Activated CD4-positive, CD25-positive, alpha-beta regulatory T cell (primary cell): ENCODE measurements at places on chromosomes 2 and 18.

DNA sequence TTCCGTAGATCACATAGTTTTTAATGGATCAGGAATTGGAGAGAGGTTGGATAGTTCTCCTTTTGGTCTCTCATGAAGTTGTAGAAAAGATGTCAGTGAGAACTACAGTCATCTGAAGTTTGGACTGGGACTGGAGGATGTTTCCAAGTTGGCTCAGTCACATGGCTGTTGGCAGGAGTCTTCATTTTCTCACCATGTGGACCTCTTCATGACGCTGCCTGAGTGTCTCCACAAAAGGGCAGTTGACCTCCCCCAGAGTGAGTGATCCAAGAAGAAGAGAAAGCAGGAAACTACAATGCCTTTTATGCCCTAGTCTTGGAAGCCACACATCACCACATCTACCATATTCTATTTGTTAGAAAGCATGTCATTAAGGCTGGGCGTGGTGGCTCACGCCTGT lies 171.7 kb downstream of the EPHA4 start:
- DNase-seq: no peak

DNA sequence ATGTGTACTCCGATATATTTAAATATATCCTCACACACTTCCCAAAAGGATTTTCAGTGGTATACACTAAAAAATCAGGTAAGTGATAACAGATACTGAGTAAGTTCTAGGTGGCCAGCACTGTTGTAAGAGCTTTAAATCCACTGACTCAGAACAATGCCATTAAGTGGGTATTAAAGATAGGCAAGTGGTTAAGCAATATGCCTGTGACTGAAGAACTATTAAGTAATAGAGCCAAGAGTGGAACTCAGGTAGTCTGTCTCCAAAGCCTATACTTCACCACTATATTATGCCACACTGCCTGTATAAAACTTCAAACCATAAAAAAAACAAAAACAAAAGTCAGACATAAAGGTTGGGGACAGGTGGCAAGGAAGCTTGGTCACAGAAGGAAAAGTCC lies 37.2 kb downstream of the THUMPD2 start:
- DNase-seq: no peak

DNA sequence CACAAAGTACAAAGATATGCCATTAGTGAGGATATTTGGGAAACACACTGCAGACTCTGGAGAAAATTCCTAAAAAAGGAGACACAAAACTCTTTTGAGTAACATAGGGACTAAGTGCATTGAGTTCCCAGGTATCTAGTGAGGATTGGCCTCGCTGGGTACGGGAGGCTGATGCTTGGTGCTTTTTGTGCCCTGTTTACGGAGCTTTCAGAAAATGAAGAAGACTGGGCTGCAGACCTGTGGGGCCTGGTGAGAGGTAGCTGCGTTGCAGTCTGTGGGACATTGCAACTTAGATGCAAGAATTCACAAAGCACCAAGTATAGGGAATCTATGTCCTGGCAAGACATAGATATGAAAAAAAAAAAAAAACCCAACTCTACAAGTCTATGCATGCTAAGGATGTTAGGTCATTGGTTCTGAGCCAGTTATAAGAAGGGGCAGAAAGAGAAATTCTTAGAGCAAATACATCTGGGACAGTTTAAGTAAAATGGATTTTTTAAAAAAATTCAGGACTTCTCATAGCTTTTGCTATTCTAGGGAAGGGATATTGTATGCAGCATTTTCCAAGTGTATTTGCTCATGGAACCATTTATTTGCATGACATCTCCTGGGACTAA lies 156.0 kb downstream of the SLC4A3 start:
- DNase-seq: no peak

- DNase-seq: no peak
Observed at GRCh38 chr2:216188956-216189355, 79.8 kb downstream of the XRCC5 start.

DNA sequence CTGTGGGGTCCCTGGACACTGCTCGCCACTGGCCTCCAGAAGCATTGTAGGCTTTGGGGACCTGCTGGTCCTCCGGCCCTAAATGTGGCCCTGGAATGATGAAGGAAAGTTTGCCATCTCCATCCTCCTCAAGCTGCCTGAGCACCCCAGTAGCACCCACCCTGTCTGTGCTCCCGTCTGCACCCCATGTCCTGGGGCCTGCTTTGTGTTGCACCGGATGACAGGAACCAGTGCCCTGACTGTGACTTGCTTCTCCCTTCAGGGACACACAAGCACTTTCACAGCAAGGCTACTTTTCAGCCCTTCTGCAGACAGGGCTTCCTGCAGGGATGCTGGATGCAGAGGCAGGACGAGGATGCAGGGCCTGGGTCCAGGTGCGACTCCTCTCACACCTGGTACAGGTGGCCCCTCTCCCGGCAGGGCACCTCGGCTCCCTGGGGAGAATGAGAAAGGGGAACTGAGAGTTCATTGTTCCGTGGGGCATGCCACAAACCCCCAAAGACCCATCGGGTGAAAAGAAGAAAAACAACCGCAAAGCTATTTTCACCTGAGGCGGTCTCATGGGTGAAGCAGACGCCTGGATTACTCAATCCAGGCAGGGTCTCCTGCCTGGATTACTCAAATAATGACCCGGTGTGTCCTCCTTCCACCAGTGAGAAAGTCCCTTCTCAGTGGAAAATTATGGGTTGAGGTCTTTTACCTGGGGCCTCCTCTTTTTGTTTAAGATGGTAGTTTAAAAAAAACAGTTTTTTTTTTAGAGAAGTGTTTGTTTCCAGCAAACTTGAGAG lies 74.9 kb downstream of the LONRF2 start:
- DNase-seq: no peak

- no peak for DNase-seq
Observed at GRCh38 chr2:121342751-121343150, 57.7 kb upstream of the TFCP2L1 start.

- no peak for DNase-seq
Observed at GRCh38 chr18:32366586-32367538, 103.8 kb downstream of the GAREM1 start.

- no peak for DNase-seq
Observed at GRCh38 chr2:100692381-100692780, 127.6 kb upstream of the NPAS2 start.
